ENCODE measurements at places on chromosomes 4 and X. TPM values are rescaled to one million over a fixed set of nuclear protein-coding genes. Genes with fewer than 3 reads are reported as not detected.

- DNase-seq, result no peak
Observed at GRCh38 chr4:81255524-81255923, 40.5 kb upstream of the PRKG2 start.

DNA sequence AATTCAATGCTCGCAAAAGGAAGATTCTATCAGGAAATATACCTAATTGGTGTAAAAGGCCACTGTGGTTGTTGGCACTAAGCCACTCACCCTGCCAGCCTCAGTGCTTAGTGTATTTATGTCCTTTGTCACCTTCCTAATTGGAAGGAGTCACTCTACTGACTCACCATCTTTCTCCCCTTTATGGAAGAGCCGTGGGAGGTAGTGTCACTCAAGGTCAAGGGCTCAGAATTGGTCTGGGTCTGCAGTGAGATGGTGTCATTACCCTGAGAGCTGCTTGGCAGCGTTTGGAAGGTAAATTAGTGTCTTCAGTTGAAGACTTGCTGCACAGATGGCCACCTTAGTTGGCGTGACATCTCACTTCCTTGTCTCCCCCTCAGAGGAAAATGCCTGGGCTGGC lies 41.7 kb upstream of the CDKN2AIP start:
- DNase-seq, result peak; percentile 11

- DNase-seq, result no peak
Observed at GRCh38 chr4:167890226-167890625, 202.1 kb upstream of the ANXA10 start.

DNA sequence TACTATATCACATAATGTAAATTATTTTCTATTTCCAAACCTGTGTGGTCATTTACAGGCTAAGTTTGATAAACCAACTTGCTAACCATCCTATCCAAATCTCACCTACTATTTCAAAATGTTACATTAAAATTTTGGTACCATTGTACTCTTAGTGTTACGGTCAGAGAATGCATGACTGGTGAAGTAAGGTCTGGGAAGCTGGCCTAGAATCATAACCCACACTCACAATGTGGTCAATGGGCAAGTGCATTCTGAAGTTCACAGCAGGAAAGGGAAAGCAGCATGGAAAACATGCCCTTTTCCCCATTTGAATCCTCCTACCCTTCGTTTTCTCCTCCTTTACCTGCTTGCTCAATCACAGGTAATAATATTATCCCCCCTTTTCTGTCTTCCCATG lies 54.4 kb downstream of the PPP3CA start:
- no peak for DNase-seq

Gene ENPP6
- total RNA-seq, result not detected

Gene NEK1
- total RNA-seq, result 7.8 TPM

Gene RRH
- total RNA-seq, result not detected

Data from dermis blood vessel endothelial cell (primary cell).